ENCODE measurements at places on chromosomes 6 and 20.

DNA sequence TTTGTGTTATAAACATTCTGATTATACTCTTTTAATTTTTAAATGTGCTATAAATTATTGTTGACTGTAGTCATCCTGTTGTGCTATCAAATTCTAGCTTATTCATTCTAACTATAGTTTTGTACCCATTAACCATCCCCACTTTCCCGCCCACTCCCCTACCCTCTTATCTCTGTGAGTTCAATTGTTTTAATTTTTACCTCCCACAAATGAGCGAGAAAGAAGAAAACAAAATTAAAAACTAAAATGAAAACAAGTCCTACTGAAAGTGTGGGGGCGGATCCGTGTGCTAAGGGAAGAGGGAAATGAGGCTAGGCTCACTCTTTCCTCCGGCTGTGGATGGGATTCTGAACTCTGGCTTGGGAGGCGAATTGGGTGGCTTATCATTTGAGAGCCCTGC is 6.6 kb upstream of the ZNF831 start:
- DNase-seq = no peak

- DNase-seq = no peak
These were observed 24.4 kb upstream of the PRND start for GRCh38 chr20:4697189-4697830.

DNA sequence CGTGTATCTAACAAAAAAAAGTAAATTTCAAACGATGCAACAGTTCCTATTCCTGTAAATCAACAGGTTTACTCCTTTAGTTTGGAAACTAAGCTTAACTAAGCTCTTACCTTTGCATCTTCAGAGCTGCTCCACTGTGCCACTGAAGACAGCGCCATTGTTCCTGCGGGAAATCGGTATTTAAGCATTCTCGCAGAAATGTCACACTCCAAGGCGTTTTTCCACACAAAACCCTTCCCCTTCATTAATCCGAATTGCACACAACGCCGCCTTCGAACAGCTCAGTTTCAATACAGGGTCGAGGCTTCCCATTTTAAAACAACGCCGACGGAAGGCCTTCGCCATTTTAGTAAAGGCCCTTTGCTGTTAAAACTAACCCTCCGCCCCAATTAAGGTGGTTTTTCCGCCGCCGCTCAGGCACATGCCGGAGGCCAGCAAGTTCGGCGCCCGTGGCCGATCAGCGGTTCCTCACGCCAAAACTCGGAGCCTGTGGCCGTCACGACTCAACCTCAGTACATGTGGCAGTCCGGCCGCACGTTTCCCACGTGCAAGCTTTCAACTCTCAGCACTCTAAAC is 35.4 kb upstream of the SYNCRIP start:
- DNase-seq = no peak

DNA sequence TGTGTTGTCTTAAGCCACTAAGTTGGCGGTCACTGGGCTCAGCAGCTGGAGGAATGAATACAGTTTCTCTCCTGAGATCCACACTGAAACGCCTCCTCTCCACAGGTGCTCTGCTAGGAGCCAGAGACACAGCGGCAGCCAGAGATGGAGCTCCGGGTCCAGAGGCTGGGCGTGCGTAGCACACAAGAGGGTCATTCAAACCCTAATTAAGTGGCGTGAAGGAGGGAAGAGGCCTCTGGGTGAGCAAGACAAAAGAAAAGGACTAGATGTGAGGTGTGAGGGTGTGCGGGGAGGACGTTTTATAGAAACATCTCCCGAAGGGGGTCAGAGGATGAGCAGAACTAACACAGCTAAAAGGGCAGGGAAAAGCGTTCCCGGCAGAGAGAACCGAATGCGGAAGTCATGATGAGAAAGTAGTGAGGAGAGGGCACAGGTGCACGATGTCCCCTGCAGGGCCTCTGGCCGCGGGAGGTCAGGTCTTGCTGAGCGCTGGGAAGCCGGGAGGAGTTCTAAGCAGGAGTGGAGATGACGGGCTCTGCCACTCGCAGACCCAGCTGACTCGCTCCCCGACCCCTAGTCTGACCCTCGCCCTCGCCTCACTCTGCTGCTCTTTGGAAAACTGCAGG is 54.4 kb downstream of the BMP7 start:
- no peak for DNase-seq

- DNase-seq = no peak
These were observed 5.5 kb downstream of the PNLDC1 start for GRCh38 chr6:159805440-159806020.

- DNase-seq = no peak
These were observed 51.7 kb upstream of the HSF2 start for GRCh38 chr6:122347751-122348150.

- peak; percentile 59 for DNase-seq
These were observed 8.8 kb upstream of the CEP85L start for GRCh38 chr6:118660218-118660569.

GRCh38 chr6:160765412-160765811 is 63.4 kb downstream of the PLG start:
- DNase-seq = no peak

DNA sequence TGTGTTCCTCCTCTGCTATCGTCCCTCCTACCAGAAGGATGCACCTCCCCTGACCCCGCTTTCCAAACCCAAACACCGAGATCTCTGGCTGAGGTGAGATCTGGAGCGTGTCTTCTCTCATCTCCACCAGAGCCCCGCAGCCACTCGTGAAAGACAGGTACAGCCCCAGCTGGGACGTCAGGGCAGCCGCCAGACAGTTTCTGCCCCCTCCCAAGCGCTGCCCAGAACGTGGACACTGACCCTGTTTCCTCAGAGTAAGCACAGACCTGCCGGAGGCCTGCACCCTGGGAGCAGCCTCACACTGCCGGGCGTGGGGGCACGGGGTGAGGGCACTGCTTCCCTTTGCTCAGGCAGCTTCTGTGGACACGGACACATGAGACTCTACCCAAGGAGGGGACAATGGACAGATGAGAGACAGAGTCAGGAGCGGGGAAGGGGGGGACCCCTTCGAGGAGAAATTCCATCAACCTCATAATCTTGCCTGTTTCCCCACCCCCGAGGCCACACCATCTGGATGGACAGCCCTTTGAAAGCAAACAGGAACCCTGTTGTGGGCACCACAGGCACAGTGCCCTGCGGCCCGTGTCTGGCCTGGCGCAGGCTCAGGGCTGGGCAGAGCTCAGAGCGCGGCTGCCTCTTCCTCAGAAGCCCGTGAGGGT is 210.6 kb downstream of the DLL1 start:
- DNase-seq = no peak

- DNase-seq = no peak
These were observed at the start of gene STMND1 for GRCh38 chr6:17101422-17102257. TSS of gene STMND1 (plus strand) at chr6:17102050. CDS start at chr6:17102258, 208 bp downstream.

DNA sequence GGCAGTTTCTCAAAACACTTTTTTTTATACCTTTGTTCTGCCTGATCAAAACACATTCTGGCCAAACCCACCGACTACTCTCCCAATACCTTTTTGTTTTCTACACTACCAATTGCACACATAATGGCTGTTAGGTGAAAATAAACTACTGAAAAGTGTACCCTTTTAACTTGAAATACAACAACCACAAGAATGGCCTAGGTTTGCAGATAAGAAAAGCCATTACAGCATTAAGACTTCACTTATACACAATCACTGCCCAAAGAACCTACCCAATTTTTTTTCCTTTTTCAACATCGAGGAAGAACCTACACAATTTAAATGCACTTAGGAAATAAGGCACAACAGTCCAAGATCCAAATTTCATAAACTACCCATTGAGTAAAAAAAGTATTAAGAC is 1.8 kb downstream of the SEC63 start:
- DNase-seq = no peak

- peak; percentile 69 for DNase-seq
These were observed 23.0 kb upstream of the ECHDC1 start for GRCh38 chr6:127366282-127367022.

DNA sequence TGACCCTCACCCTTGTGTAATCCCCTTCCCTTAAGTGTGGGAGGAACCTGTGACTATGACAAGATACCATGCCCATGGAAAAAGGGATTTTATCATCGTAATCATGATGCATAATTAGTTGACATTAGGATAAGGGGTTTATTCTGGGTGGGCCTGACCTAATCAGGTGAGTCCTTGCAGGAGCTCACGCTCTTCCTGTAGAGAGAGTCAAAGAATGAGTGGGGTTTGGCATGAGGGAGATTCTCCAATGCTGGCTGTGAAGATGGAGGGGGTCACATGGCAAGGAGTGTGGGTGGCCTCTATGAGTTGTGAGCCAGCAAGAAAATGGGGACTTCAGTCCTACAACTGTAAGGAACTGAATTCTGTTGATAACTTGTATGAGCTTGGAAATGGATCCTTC is 342.0 kb upstream of the TSHZ2 start:
- no peak for DNase-seq

GRCh38 chr6:117483645-117484016 is 1.2 kb downstream of the DCBLD1 start:
- DNase-seq = peak; percentile 32

GRCh38 chr6:25670208-25670607 is 18.2 kb downstream of the SCGN start:
- no peak for DNase-seq

DNA sequence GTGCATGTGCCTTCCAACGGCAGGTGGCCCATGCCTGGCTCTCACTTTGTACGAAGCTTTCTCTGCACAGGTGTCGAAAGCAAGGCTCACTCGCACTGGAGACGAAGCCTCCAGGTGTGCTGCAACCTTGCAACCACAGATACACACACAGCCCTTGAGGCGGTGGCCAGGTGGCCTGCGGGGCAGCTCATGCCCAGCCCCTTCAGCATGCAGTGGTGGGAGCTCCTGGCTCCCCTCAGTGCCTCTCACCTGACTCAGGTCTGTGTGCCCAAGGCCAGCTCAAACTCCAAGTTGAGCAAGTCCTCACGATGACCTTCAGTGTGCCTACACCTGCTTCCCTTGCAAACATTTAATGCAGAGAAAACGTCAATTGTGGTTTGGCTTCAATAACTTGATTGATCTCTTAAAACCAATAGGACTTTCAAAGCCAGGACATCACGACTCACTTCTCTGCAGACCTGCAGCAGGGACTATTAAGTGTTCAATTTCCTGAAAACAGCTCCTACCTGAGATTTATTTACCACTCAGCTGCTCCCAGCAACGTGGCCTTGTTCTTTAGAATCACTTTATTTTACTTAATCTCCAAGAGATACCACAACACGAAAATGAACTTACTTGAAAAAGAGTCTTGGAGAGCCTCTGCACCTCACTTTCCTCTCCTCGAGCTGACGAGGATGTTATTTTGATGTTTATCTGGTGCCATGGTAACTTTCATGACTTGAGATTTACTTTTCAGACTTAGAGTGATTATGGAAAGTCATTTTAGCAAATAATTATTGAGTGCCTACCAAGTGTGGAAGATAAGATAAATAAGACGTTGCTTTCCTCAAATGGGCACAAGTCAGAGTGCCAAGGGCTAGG is 86.3 kb downstream of the SLC22A23 start:
- DNase-seq = no peak

DNA sequence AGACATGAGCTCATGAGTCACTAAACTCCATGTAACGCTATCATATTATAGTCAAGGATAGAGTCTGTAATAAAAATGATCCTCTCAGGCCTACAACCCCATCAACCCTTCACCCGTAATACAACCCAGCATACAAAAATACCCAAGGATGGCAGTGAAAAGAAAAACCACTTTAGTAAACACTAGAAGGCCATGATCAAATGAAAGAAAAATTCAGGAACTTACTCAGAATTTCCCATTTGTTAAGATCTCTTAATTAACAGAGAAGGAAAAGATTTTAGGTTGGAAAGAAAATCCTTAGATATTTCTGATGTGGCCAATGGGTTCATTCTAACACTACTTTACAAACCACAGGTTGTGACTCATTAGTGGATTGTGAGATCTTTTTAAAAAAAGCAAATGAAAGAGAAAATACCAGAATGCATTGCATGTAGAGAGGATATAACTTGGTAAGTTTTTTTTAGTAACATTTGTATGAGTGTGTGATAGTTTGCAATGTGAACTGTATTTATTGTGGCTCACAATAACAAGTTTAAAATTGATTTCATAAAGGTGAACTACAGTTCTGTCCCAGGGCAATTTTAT is 8.0 kb upstream of the UBE2J1 start:
- peak; percentile 45 for DNase-seq

DNA sequence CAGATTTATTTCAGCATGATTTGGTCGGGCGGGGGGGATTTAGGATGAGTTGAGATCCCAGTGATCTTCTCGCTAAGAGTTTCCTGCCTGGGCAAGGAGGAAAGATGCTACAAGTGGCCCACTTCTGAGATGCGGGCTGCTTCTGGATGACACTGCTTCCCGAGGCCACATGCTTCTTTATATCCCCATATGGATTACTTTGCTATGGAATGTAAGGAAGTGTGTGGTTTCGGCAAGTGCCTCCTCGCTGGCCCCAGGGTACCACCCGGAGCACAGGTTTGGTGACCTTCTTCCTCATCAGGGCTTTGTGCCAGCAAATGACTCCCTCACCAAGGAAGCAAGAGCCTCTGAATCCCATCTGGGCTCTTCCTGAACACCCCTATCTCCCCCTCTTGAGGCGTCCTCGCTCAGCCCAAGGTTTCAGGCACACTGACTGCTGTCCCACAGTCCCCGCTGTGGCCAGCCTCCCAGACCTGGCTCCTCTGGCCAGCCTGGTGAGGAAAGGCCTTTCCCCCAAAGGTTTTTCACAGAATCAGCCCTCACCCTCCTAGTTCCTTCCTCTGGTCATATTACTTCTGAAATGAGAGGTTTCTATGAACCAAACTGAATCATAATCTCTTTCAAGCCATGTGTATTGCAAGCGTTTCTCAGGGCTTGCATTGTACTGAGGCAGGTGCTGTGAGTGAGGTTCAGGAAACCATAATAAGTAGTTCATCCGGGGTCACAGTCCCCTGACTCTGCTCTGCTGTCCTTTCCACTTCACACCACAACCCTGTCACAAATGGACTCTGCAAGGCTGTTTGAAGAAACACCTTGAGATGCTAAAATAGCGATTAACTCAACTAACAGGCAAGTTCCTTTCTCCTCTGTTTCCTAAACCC is 41.7 kb upstream of the IL17A start:
- no peak for DNase-seq

GRCh38 chr6:157586088-157586414 is 205.1 kb downstream of the ZDHHC14 start:
- DNase-seq = no peak

DNA sequence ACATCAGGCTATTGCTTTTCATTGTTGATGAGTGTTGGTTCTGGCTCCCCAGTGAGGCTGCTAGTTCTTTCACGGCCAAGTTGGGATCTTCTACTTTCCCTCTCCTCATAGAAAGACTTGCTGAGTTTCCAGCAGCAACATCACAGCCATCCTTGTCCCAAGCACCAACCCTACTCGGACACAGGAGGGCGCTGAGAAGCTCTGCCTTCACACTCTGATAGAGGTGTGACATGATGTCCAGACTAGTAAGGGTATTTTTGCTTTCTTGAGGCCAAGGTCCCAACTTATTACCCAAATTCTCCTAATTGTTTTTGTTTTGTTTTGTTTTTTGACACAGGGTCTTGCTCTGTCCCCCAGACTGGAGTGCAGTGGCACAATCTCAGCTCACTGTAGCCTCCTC is 3.0 kb upstream of the GCM1 start:
- peak; percentile 62 for DNase-seq

- no peak for DNase-seq
These were observed 199.7 kb downstream of the BCAS1 start for GRCh38 chr20:53870426-53871315.

DNA sequence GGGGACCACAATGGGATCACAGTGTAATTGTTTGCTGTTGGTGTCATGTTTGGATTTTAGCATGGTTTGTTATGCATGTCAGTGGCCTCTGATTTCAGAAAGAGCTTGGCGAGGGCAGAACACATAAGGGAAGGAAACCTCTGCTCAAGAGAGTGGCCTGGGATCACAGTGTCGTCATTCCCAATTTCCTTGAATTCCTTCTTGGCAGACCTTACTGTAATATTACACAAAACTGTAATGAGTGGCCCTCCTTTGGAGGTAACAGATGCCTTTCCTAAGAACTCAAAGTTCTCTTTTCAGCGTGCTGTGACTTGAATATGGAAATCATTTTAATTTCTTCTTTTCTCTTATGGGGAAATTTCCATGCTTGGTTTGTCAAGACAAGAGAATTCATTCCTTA is 46.9 kb downstream of the JAG1 start:
- no peak for DNase-seq
